NCI-H345 (cell line): ENCODE measurements at places on chromosomes 6 and 20.
A peak's percentile ranks its signal among the peaks of the same experiment; 100 is the strongest.

GRCh38 chr6:437037-437392 is 45.5 kb downstream of the IRF4 start:
- DNase-seq: no peak

DNA sequence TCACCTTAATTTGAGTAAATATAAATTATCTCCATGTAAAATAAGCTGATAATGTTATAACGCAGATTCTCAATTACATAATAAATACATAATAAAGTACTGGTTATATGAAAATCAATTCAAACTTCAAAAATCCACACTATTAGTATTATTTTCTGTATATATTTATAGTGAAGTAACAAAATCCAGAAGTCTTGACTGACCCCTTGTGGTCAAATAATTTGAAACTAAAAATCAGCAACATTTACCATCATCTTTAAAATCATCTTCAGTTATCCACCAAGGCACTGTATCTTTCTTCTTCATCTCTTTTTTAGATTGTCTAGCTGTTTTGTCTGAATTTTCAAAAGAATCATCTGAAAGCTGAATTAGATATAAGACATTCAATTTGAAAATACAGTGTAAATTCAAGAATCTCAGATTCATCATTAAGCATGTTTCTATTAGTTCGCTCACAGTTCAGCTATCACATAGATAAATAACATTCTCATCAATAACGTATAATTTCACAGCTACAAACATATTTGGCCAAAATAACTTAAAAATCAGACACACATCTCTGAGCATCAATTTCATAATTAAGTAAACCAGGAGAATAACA is 6.5 kb downstream of the CEP162 start:
- DNase-seq: peak; percentile 16

- peak; percentile 17 for DNase-seq
Measured at GRCh38 chr20:1876975-1877608, 18.1 kb upstream of the SIRPA start.

- DNase-seq: no peak
Measured at GRCh38 chr6:137738931-137739504, 128.0 kb upstream of the TNFAIP3 start.

- DNase-seq: no peak
Measured at GRCh38 chr6:28215425-28215824, 9.7 kb upstream of the ZSCAN9 start.

DNA sequence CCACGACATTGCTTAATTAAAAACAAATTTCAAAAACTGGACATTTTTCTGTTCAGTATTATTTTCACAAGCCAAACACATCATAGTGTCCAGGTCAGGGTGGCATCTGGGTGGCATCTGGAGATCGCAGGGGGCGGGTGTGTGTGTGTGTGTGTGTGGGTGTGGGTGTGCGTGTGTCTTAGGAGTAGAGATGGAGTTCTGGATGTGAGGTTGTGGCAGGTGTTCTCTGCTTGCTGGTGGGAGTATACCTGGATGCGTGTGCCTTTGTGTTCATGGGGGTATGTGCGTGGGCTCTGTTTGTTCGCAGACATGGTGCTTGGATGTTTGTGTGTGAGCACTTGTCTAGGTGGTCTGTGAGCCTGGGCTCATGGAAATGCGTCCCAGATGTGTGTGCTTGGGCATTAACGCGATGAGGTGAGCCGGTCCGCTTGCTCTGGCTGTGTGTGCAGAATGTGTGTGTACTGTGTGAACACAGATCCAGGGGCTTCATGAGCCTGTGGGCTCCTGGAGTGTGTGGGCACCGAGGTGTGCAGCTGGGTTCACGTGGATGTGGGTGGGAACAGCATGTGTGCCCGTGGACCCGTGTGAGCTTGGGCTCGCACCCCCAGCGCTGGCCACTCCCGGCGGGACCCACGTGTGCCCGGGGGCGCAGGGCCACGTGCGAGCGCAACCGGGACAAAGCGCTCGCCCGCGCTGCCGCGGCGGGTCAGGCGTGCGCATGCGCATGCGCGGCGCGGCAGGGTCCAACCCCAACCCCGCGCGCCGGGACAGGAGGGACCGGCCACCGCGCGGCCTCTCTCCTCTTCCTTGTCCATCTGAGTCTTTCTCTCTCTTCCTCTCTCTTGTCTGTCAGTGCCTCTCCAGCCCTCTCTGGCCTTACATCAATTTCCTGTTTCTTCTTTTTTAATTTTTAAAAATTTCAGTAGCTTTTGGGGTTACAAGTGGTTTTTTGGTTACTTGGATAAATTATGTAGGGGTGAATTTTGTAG is 60.4 kb downstream of the SRC start:
- DNase-seq: peak; percentile 74

- DNase-seq: no peak
Measured at GRCh38 chr6:35236223-35236622, 22.5 kb downstream of the SCUBE3 start.

DNA sequence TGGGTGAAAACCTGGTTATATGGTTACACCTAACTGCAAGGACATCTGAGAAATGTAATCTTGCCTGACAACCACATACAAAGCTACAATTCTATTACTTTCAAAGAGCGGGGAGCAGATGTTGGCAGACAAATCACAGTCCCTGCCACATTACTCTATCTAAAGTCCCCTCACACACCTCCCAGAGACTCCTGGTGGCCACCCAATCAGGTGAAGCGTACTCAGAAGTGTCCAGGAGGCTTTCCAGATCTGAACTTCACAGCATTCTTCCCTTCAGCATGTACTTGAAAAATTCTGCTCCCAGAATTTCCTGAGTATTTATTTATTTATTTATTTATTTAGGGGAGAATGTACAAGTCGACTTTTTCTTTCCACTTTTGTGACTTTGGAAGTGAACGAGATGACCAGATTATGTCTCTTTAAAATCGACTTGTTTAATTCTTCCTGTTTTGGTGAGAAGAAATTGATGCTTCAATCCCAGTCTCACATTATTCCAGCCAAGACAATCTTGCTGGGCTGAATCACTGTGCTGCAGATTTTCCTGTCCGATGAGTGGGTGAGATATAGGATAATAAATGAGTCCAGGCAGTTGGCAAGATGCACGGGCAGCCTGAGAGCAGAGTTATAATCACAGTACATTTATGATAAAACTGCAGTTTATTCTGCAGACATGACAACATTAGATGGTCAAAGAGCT is 46.9 kb upstream of the POPDC3 start:
- DNase-seq: no peak

GRCh38 chr6:162706232-162706631 is 21.3 kb downstream of the PRKN start:
- DNase-seq: no peak

DNA sequence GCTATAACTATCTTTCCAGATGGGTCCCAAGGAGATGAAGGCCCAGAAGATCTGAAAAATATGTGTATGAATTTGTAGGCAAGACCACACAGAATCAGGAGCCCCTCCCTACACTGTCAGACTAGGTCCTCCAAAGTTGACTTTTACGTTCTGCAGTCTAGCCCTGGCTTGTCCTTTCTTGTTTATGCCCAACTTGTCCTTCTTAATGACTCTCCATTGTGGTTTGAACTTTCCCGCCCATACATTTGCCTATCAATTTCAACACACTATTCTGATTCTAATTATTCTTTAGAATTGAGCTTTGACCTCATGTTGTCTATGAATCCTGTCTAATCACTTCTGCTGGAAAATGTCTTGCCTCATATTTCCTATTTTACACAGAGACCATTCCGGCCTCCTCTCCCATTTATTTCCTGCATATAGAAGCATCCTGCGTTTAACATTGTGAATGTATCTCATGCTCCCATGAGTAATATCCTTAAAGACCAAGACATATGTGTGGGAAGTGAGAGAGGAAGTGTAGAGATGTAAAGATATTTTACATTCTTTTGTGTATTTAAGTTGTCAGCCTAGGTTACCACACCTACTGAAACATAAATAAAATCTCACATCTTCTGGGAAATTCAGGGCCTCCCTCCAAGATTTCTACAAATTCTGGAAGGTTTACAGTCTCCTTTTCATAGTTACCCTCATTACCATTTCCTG is 348.3 kb downstream of the BCKDHB start:
- DNase-seq: no peak

DNA sequence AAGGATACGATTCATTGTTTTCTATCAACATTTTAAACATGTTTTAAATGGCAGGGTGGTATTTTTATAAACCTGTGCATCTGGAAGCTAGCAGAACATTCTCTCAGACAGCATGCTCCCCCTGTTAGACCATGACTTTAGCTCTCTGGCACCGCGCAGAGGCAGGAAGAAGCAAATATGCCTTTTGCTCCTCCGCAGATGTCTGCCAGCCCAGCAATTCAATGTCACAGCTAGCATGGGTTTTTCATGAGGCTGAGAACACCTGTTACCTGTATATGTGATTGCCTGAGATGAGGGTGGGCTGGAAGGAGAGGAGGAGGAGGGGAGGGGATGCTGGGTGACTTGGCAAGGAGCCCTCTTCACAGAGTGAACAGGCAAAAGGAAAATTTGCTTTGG is 6.7 kb downstream of the MTCH1 start:
- no peak for DNase-seq

- no peak for DNase-seq
Measured at GRCh38 chr6:124356811-124357210, 553.1 kb downstream of the NKAIN2 start.

- DNase-seq: peak; percentile 40
Measured at GRCh38 chr6:52552278-52552643, 24.6 kb downstream of the TRAM2 start.

- DNase-seq: no peak
Measured at GRCh38 chr6:57248311-57248895, 26.3 kb upstream of the RAB23 start.

DNA sequence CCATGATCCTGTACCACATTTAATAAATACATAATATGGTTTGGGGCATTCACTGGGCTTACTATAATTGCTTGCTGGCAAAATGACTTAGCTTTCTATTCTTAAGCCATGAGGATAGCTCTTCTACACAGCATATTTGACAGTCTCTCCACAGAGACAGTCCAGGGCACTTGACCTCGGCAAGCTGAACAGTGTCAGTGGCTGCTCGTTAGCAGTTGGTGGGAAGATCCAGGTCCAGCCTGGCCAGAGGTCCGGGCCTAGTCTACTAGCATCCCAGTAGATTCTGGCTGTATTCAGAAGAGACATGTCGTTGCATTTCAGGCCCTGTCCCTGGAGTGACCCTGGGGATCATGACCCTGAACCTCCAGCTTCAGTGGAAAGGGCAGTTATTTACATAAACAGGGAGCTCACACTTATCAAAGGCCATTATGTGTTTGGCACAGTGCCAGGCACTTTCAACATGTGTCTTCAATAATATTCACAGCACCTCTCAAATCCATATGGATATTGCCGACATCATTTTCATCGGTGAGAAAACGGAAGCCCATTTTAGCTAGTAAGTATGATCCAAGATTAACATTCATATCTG is 139.0 kb downstream of the IMPG1 start:
- no peak for DNase-seq

DNA sequence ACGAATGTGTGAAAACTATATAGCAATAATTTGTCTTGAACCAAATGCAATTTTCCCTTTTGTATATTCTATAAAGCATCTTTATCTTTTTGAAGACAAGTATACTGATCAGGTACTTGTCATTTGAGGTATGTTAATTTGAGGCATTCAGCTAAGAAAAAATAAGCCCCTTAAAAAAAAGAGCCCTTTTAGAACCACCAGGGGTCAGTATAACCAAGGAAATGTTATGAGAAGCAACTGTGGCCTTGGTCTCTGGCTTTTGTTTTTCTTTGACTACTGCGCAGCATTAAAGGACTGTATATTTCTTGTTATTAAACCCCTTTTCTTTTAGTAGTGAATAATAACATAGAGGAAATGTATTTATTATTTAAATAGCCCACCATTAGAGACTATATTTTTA is 43.1 kb downstream of the CD109 start:
- peak; percentile 60 for DNase-seq

GRCh38 chr6:5562277-5562676 is 301.0 kb downstream of the FARS2 start:
- no peak for DNase-seq

DNA sequence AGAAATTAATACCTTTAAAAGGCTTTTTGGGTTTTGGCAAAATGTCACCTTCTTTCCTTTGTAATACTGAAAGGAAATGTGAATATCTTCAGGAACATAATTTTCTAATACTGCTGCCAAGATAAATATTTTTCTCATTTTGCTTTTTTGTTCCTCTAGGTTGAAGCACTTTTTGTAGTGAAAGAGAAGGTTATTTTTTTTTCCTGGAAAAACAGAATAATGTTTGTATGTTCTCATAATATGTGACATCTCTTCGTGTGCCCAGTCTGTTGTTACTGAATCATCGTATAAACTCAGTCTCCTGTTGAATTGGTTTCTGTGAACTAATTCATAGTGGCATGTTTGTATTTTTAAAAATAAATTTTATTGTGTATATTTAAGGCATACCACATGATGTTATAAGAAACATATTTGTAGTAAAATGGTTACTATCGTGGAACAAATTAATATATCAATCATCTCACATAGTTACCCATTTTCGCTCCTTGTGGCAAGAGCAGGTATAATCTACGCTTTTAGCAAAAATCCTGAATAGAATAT is 74.4 kb downstream of the SH3BGRL2 start:
- DNase-seq: no peak

DNA sequence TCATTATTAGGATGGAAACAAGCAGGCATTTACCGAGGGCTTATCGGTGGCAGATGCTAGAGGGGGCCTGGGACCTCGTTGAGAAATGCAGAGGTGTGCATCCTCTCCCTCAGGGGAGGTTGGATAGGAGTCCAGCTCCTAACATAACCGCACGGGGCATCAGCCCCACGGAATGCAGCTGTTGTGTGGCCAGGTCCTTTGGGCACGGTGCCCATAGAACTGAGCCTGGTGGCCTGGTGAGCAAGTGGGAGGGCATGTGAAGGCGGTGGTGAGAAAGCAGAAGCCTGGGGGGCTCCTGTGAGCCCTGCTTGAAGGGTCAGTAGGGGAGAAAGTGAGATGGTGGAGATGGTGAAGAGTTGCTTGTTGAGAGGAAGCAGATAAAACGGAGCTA is 143.7 kb downstream of the CDH26 start:
- no peak for DNase-seq

DNA sequence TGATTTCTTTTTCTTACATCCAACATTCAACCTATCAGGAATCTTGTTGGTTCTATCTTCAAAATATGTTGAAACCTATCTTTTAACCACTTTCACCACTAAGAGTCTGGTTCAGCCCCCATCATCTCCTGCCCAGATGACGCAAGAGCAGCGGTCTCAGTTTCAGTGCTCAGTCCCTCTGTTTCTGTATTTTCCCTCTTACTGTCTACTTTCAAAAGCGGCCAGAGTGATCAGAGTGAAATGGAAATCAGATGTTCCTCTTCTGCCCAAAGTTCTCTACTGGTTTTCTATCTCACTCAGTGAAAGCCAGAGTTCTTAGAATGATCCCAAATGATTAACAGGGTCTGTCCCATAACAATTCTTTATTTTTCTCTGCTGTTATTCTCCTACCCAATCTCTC is 147.9 kb upstream of the PDE7B start:
- no peak for DNase-seq

GRCh38 chr20:3199976-3200755 is 4.3 kb downstream of the DDRGK1 start:
- DNase-seq: no peak

GRCh38 chr6:96624957-96625356 is 62.0 kb downstream of the FHL5 start:
- no peak for DNase-seq

DNA sequence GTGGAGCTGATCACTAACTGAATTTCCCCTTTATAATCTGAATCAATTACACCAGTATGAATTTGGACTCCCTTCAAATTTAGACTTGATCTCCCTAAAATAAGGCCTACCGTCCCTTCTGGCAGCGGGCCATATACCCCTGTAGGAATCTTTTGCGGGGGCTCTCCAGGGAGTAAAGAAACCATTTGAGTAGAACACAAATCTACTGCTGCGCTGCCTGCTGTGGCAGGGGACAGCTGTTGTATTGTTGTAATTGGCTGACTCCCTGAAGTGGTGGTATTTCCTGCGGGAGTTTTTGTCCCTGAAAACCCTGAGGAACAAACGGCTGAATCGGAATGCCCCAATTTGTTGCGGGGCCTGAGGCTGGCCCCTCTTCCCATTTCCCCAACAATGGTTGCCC is 16.0 kb upstream of the PTCRA start:
- peak; percentile 60 for DNase-seq
